ENCODE measurements at places on chromosomes 3 and 15.

DNA sequence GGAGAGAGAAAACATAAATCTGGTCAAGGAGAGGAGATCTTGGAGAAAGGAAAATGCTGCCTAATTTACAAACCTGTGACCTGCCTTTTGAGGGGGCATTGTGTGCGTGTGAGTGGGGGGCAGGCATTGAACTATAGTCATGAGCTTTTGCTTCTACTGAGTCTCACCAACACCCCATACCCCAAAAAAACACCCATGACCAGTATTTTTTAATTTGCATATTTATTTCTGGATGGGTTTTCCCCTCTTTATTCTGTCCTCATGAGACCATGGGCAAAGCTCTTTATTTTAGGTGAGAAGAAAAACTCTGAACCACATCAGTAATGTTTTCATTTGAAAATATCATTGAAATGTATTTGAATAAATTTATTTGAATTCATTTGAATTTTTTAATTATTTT lies 20.6 kb downstream of the CD80 start:
- DNase-seq, result no peak

DNA sequence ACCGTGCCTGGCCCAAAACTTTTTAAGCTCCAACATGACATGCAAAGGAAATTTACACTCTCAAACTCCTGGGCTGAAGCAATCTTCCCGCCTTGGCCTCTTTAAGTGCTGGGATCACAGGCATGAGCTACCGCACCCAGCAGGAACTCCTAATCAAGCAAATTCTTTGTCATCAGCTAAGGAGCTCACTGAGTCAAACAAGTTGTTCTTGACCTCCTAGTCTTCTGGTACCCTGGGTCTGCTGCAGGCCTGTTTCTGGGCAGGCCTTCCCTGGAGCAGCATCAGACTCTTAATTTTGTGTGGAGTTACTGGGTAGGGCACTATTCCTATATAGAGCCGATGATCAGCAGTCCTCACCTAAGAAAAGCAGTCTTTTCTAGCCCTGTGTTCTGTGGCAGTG lies 68.4 kb upstream of the FLNB start:
- DNase-seq, result no peak

DNA sequence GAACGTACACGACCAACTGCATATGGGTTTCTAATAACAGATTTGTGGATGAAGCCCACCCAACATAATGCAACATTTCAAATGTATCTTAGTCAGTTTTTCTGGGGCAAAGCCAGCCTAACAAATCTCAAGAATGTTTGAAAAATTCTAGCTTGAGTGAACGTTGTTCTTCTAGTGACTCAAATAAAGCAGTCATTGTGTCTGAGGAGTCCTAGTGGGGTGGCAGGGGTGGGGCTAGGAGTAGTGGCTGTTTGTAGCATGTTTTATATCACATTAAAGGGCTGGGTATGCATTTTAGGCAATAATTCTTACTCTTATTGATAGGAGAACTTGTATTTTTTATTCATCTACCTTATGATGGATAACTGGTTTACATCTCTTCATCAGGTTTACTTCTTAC lies 6.0 kb downstream of the B3GNT5 start:
- DNase-seq, result no peak

DNA sequence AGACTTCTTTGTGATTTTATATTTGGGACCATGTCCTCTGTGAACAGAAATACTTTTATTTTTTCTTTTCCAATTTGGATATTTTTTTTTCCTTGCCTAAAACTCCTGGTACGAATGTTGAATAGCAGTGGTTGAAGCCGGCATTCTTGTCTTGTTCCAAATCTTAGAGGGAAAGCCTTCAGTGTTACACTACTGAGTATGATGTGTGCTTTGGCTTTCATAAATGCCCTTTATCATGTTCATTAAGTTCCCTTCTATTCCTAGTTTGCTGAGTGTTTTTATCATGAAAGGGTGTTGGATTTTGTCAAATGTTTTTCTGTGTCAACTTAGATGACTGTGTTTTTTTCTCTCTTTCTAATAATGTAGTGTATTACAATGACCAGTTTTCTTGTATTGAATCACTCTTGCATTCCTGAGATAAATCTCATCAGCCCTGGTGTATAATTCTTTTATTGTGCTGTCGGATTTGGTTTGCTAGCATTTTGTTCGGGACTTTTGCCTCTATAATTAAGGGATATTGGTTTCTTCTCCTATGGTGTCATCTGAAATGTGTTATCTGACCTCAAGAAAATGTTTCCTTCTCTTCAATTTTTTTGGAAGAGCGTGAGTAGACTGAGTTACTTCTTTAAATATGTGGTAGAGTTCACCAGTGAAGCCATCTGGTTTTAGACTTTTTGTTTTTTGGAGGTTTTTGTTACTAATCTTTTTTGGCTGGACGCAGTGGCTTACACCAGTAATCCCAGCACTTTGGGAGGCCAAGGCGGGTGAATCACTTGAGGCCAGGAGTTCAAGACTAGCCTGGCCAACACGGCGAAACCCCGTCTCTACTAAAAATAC lies 33.3 kb downstream of the MAP1A start:
- no peak for DNase-seq

GRCh38 chr3:109152320-109152719 lies 15.8 kb downstream of the C3orf85 start:
- no peak for DNase-seq

DNA sequence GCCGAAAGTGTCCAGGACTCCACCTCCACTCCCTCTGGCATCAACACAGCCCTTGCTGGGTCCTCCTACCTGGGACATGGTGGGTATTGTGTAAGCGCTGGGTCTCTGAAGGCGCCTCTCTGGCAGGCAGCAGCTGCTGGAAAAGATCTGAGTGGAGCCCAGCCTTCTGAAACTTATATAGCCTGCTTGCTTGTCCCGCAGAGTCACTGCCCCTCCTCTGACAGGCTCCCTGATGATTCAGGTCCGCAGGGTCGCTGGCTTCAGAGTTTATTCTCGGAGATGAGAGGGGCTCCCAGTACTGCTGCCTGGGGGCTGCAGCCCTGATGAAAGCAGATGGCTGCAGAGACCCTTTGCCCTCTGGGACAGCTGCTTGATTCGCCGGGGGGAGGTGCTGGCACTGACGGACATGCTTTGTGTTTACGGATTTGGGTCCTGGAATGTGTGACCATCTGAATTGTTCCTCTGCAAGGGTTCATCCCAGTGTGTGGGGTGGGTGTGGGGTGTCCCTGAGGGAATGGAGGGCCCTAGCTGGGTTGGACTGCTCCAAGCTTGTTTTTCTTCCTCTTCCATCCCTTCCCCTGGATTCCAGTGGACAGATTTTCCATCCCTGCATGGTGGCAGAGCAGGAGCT lies at the start of gene MUSTN1:
TSS of gene MUSTN1 (minus strand) at position 149 of the 631 bp plus-strand sequence. CDS start at position 78, 71 bp downstream.
- no peak for DNase-seq

DNA sequence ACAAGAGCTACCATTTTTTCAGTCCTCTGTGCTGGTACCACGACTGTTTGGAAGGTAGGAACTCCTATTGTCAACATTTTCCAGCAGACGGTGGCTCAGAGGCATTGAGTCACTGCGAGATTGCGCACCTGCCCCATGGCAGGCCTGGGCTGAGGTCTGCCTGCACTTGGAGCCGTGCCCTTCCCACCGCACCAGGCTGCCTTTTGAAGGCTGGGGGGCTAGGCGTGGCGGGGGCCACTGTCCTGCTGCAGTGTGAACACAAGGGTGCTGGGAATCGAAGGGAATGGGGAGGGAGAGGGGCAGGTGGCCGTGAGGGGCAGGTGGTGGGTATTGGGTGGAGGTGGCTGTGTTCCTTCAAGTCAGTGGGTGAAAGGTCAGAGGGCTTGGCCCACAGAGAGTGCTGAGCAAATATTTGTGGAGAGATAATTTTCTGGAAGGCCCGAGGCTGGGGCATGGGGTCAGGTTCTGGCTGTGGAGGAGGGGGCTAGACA lies 16.3 kb downstream of the SNX33 start:
- DNase-seq, result no peak

DNA sequence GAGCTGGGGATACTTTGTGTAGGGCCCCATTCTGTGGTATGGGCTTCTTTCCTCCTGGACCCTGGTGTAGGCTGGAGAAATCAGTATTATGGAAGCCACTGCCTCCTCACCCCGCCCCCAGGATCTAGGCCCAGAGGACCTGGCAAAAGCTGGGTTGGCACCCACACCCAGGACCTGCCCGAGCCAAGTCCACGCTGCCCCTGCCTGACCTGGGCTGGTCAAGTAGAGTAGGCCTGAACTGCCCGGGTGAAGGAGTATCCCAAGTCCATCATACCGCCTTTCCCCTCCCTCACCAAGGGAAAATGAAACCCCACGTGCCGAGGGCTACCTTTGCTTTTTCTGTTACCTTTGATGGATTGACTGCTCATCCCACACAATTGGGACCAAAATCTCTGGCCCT lies 37.7 kb upstream of the TRAK1 start:
- no peak for DNase-seq

DNA sequence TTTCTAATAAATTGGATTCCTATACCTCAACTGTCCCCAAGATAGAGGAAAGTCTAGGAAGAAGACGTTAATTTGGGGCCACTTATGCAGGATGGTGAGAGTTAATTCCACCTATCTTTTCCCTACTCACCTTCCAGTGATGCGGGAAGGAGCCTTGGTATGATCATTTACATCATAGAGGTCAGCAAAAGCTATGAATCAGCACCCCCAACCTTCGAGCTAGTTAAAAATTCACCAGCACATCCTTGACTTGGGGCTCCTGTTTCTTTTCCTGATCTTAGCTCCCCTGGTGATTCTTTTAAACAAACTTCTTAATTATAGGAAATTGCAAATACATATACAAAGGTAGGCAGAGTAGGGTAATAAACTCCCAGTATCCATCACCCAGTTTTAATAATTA lies 366.6 kb downstream of the SOX2 start:
- no peak for DNase-seq

GRCh38 chr3:195154793-195155535 lies 116.0 kb downstream of the XXYLT1 start:
- no peak for DNase-seq

Measured in NCI-H526 treated with DMSO at 0.1 percent for 48 hours (cell line).